ENCODE measurements at places on chromosomes 11 and 22.

GRCh38 chr11:126920833-126921232, 79.7 kb downstream of the KIRREL3 start:
- DNase-seq = no peak

DNA sequence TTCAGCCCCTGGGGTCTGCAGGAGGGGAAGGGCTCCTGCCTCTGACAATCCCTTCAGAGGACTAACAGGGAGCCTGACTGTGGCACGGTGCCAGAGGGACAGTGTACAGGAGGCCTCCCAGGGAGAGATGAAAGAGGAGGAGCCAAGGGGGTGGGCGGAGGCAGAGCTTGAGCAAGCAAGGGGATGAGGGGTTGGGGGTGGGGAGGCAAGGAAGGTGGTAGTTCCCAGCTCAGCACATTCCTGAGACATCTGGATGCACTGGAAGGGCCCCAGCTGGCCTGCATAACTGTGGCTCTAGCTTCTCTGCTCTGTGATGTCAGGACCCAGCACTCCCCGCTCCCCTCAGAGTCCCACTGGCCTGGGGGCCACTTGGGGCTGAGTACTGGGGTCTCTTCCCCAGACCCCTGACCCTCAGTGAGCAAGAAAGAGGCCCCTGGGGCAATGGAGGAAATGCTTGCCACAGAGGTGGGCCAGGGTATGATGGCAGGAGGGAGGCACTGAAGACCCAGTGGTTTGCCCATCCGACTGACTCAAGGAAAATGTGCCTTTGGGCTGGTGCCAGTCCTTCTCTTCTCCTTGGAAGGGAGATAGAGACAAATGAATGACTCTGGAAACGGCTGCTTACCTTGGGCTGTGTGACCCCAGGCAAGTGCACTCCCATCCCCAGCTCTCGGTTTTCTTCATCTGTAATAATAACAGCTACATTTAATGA, 13.3 kb downstream of the CREB3L1 start:
- DNase-seq = no peak

- no peak for DNase-seq
These were observed 96.8 kb downstream of the TTC28 start for GRCh38 chr22:28582806-28583205.

- no peak for DNase-seq
These were observed 16.0 kb upstream of the FNBP4 start for GRCh38 chr11:47783087-47783610.

DNA sequence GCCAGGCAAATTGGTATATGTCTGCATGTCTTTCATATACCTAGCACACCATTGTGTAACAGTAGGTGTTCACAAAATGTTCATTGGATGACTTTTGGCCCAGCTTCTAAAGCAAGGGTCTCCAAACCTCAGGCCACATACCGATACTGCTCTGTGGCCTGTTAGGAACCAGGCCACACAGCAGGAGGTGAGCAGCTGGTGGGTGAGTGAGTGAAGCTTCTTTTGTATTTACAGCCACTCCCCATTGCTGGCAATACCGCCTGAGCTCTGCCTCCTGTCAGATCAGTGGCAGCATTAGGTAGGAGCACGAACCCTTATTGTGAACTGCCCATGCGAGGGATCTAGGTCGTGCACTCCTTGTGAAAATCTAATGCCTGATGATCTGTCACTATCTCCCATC, 836.6 kb downstream of the NTM start:
- DNase-seq = no peak

- no peak for DNase-seq
These were observed 69.7 kb upstream of the BMAL1 start for GRCh38 chr11:13207665-13208594.

Measured in activated CD8-positive, alpha-beta memory T cell treated with anti-CD3 and anti-CD28 coated beads for 4 hours (primary cell).